Epithelial cell of prostate (primary cell): ENCODE measurements at places on chromosomes 7 and 10.

DNA sequence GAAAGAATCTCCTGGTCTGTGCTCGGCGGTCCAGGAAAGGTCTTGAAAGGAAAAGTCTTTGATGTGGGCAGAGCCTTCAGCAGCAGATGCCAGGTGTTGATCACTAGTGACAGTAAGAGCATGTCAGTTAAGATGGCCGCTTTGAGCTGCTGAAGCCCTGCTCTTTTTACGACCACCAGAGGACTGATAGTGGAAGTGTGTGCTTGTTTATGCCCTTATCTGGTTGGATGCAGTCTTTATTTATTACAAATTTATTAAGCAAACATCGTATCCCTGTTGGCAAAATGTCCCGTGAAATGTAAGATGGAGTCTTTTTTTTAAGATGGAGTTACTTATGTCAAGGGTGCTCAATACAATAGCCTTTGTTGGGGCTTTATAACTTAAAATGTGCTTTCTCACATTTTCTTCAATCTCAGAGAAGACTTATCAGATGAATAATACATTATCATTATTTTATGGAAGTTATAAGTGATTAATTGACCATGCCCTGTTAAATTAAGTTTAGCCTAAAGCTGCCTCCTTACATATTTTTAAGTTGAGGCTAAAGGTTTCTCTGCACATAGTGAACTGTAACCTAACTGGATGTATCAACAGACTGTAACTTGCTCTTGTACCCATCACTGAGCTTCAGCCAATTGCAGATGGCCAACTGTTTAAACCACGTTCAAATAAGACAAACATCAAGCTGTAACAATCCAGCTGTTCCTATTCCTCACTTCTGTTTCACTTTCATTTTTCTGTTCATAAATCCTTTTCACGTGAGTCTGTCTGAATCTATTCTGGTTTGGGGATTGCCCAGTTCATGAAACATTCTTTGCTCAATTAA is 97.4 kb upstream of the PIK3CG start:
- no peak for DNase-seq

DNA sequence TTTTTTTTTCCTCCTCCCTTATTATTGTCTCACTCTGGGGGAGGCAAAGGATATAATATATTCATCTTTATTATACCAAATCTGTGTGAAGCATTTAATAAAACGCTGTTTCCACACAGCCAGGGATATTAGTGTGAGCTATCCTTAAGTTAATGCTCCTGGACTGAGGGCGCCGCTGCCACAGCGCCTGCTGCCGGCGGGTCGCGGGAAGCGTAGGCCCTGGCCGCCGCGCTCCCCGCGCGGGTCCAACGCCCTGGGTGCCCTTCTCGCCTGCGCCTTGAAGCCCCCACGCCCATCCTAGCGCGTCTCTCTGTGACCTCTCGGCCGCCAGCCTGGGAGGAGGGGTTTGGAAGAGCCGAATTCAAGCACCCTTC is 9.5 kb upstream of the LBX1 start:
- DNase-seq: no peak

GRCh38 chr7:71517940-71518699 is 386.2 kb downstream of the GALNT17 start:
- DNase-seq: no peak

GRCh38 chr7:56062382-56062781 is 1.7 kb upstream of the SUMF2 start:
- DNase-seq: no peak

DNA sequence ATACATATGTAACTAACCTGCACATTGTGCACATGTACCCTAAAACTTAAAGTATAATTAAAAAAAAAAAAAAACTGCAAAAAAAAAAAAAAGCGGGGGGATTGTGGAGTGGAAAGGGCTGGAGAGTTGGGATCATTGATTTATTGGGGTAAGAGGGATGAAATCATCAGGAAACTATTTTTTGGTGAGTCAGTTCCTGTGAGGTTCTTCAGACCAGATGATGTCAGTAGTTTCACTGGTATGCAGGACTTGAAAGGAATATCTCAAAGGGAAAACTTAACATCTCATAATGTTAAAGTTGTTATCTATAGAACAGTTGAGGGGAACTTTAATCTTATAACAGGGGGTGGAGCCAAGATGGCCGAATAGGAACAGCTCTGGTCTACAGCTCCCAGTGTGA is 32.6 kb upstream of the TECTB start:
- DNase-seq: no peak

- no peak for DNase-seq
Observed at GRCh38 chr7:55309040-55309991, 55.8 kb upstream of the LANCL2 start.

DNA sequence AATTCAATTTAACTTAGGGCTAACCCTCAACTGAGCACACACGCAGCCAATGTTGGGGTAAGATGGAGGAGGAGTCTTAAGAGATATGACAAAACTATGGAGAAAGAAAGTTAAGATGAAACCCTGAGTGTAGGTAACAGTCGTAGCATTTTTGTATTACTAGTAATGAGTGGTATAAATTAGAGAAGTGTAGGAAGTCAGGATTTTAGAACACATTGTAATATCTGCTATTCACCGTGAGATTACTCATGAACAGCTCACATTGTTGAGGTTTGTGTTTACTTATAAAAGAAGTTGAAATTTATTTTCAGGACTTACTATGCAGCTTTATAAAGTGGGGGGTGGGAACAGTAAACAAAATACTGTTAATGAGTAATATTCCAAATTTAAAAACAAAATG is 107.2 kb downstream of the ARHGAP21 start:
- DNase-seq: no peak

DNA sequence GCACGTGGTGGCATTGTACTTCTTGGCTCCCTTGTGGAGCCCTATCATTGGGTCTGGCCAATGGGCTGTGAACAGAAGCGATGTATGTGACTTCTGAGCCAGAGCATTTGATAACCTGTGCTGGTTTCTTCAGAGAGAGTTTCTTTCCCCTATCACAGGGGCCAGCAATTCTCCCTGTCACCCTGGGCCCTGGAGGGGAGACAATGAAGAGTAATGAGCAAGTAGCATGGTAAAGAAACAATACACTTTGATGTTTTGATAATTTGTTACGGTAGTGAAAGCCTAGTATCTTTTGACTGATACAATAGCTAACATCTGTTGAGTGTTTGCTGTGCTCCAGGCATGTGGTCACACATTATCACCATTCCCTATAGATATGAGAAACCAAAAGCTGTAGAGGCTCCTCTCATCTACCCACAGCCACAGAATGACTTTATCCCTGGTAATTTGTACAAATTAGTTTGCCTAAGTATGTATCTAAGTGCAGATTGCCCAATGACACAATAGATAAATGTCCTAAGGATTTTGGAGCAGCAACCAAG is 113.4 kb upstream of the SVIL start:
- no peak for DNase-seq

- no peak for DNase-seq
Observed at GRCh38 chr10:110032801-110033700, 25.3 kb downstream of the ADD3 start.

DNA sequence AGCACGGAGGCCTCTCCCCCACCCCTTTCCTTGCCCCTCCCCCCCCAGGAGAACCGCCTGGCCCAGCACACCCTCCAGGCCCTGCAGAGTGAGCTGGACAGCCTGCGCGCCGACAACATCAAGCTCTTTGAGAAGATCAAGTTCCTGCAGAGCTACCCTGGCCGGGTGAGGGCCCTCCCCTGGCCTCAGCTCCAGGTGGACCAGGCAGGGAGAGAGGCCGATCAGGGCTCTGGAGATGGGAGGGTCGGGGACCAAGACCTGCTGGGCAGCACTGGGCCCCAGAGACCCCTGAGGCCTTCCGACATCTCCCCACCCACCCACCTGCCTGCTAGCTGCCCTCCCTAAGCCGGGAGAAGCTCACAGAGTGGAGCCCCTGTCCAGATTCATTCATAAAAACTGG is 8.8 kb upstream of the SH2B2 start:
- DNase-seq: no peak

GRCh38 chr10:97280783-97281182 is 11.7 kb downstream of the ARHGAP19 start:
- no peak for DNase-seq

GRCh38 chr7:143429770-143430698 is 13.2 kb upstream of the TAS2R60 start:
- DNase-seq: no peak

DNA sequence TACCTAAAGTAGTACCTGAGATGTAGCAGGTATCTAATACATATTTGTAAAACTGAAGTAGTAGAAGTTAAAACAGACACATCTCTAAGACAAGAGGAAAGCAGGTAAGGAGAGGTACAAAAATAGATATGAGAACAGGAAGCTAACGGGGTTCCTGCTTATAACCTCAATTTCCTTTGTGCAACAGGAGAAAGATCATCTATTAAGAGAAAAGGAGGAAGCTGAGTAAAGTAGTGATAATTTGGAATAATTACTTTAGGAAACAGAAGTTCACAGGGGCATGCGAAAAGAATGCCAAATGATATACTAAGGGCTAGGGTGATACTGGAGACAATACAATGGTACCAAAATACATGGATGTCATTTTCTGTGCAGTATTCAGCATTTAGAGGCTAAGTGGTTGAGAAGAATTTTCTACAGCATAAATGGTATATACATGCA is 108.7 kb downstream of the NRBF2 start:
- DNase-seq: no peak

DNA sequence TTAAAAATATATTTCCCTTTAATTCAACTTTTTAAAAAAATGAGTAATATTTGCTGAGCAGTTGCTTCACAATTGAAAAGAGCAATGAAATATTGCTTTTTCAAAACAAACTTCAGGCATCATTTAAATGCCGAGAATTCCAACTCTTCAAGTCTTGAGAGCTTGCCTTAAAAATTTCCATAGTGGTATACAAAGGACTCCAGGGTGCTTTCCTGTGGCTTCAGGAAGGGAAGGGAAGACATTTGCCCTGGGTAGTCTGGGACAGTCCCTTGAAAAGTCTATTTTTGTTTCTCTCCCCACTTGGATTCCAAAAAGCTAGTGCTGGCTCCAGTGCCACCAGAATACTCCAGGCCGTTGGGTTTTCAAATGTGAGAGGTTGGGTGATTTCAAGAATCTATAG is 71.7 kb downstream of the HYCC1 start:
- DNase-seq: no peak

DNA sequence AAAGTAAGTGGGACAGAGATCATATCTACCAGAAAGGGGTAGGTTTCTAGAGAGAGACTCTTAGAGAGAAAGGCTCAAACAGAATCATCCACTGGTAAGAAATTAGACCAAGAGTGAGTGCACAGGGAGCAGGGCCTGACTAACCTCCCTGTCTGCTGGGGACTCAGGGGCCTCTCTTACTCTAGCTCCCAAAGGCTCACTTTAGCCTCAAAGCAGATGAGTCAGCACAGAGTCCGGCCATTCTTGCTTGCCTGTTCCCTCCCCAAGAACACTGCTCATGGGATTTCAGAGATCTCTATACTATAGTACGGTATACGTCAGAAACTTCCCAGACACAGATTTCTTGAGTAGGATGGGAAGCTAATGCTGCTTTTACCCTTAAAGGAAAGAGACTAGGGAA is 32.7 kb downstream of the RBM28 start:
- no peak for DNase-seq
